ENCODE measurements at places on chromosomes 7 and 10. TPM values are rescaled to one million over a fixed set of nuclear protein-coding genes. Genes with fewer than 3 reads are reported as not detected.
A peak's percentile ranks its signal among the peaks of the same experiment; 100 is the strongest.

GRCh38 chr10:130807721-130808120 lies 503.8 kb downstream of the TCERG1L start:
- DNase-seq = no peak

- DNase-seq = no peak
These were observed 114.5 kb upstream of the INHBA start for GRCh38 chr7:41817386-41817785.

DNA sequence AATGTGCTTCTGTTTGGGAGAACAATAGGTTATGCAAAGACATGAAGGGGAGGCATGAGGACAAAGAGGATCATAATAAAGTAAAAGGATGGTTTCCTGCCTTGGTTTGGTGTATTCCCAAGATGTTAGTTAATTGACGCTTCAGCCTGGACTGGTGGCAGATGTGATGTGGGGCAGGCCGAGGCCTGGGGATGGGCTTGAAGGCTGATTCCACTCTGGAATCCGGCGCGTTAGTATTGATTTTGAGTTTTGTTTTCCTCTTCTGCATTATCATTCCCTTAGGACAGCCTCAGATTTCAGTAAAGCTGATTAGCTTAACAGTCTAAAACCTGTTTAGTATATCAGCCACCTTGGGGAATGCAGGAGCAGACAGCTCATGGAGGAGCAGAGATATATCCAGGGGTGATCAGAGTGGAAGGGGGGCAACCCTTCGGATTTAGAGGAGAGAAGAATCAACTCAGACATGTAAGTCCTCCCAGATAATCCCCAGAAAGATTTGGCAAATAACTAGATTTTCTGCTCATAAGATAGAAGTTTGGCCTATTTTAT lies 159.8 kb upstream of the MTPN start:
- no peak for DNase-seq

DNA sequence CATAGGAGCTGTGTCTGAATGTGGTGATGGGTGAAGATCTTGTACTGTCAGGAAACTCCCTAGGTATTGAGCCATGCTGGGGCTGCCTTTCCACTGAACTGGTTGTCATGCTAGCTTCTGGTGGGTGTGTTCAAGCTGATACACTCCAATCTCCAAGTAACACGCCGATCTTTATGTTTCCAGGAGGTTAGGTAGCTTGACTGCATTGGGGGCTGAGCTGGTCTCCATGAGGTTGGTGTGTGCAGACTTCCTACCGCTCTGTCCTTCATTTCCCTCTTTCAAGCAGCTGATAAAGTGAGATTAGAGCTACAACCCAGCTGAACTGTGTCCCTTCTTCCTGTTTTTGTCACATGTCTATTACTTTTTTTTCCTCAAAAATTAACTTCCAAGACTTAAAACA lies 265.5 kb downstream of the ANKRD30A start:
- no peak for DNase-seq

HDAC9 gene
- 16.8 TPM for total RNA-seq

JAKMIP3 gene
- total RNA-seq = under 0.01 TPM

PPP3CB gene
- total RNA-seq = 23.2 TPM

- DNase-seq = no peak
These were observed 93.6 kb downstream of the VOPP1 start for GRCh38 chr7:55478700-55479099.

FZD8 gene
- 11.2 TPM for total RNA-seq

DNA sequence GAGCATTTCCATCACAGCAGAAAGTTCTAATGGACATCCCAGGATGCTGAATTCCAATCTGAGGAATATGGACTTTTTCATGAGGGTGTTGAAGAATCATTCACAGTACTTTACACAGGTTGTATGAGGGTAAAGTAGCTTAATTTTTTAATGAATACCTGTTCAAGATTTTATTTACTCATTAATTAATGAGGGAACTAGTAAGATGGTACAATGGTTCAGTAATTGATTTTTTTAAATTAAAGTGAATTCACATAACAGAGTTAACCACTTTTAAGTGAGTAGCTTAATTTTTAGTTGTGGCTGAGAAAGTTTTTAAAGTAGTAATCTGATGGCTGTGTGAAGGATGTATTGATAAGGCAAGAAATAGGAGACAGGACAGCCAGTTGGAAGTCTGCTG lies 266.5 kb downstream of the GFRA1 start:
- no peak for DNase-seq

DNA sequence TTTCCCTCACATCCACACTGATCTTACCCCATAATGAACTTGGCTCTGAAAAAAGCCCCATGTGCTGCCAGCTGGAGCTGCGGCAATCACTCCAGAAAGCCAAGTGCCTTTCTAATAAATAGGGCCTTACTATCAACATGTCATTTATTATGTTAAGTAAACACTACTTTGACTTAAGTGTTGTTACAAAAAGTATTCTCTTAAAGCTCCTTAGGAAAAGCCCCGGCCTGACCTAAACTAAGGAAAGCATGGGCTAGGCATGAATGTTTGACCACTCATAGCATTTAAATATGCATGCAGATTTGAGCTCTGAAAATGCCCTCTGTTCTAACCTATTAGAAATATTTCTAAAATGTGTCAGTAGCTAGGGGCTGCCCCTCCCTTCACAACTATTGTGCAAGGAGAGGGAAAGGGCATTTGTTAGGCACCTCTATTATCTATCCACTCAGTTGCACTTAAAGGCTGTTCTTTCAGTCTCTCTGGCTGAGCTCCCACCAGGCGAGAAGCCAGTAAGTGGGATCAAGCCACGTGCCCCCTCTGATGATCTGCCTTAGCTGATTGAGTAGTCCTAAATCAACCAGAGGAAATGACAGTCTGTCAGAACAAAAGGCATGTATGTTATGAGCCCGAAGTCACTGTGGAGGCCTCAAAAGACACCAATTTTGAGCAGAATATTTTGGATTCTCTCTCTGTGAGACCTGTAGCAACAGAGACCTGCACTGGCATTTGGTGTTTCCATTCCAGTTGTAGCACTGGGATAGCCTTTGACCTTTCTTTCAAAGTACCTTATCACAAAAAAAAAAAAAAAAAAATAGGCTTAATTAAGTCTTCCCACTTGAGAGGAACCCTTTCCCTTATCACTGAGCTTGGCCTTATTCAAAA lies 77.1 kb downstream of the ITGB8 start:
- DNase-seq = peak; percentile 47
